Tibial artery (tissue), 4 donors: ENCODE measurements at places on chromosomes 5 and 9.

GRCh38 chr5:131272307-131272706 is 8.5 kb downstream of the CDC42SE2 start:
- H3K4me1 ChIP-seq, result no peaks in the 10 kb centered on the region
- H3K27me3 ChIP-seq, result no peaks in the 10 kb centered on the region
- no peak for DNase-seq
- no peaks in the 10 kb centered on the region for H3K36me3 ChIP-seq
- no peak overlapping the region for H3K27ac ChIP-seq

DNA sequence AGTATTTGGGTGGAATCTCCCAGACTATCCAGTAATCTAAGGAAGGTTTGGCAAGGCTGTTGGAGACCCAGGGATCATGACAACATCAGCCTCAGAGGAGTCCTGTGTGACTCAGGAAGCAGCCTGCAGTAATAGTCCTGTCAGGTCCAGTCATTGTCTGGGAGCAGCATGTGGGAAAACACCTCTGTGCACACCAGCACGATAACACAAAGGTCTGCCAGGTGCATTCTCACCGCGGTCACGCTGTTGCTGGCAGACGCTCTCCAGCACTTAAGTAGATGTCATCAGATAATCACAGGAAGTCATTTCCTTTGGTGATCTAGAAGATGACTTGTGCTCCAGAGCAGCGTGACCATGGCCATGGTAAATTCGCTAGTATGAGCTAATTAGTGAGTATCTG is 99.2 kb upstream of the IQGAP2 start:
- DNase-seq, result peak; percentile 11
- H3K27ac ChIP-seq, result no peak overlapping the region
- no peak overlapping the region for H3K4me3 ChIP-seq

DNA sequence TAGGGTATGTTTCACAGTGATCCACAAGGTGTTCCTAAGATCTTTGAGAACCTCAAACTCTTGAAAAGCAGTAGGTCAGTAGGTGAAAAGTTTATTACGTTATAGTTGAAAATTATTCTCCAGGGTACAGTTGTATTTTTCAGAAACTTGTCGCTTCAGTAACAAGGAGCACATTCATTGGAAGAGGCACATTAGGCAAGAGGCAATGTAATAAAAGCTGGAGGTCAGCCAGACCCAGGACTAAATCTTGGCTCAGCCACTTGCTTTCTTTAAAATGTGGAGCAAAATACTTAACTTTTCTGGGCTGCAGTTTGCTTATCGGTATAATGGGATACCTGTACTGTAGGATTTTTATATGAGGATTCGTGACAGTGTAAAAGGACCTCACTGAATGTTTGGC is 45.6 kb downstream of the TLE4 start:
- H3K27me3 ChIP-seq, result no peaks in the 10 kb centered on the region
- no peaks in the 10 kb centered on the region for H3K4me1 ChIP-seq
- no peak overlapping the region for H3K27ac ChIP-seq
- H3K4me3 ChIP-seq, result no peak overlapping the region

DNA sequence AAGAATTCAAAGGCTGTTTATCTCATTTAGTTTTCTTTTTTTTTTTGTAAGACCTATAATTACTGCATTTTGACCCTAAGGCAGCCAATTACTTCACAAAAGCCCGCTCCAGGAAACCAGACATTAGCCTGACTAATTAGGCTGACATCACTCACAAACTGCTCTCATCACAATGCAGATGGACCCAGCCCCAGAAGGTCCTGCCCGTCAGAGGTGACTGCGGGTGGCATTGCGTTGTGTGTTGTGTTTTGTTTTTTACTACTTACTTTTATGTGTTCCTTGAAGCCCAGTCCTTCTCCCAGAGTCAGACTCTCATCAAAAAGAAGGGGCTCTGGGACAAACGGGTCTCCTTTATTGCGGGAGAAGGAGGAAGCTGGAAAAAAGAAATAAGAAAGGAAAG is 172.2 kb downstream of the HSD17B3 start:
- H3K4me1 ChIP-seq, result no peaks in the 10 kb centered on the region
- H3K27ac ChIP-seq, result no peak overlapping the region
- H3K27me3 ChIP-seq, result no peaks in the 10 kb centered on the region
- no peak overlapping the region for H3K4me3 ChIP-seq
- no peaks in the 10 kb centered on the region for H3K36me3 ChIP-seq

GRCh38 chr9:128771094-128771721 is 519 bp downstream of the ZER1 start:
- peak overlapping the region; percentile 84 for H3K4me3 ChIP-seq
- H3K36me3 ChIP-seq, result no peaks in the 10 kb centered on the region
- H3K27me3 ChIP-seq, result no peaks in the 10 kb centered on the region
- H3K27ac ChIP-seq, result peak overlapping the region; percentile 96

DNA sequence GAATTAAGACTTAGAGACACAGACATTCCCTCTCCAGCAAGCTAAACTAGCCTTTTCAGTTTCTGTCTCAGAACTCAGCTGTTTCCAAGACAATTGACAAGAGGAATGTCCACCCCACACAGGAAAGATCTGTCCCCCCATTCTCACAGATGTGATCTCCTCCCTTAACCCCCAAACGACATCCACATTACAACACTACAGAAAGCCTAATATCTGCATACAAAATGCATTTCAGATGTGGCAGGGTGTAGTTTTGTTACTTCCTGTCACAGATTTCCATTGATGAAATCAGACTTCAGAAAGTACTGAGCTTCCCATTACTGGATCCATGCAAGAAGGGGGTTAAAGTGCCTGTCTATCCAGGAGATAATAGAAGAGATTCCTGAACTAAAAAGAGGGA is 2.9 kb upstream of the ARSI start:
- no peaks in the 10 kb centered on the region for H3K36me3 ChIP-seq
- H3K4me1 ChIP-seq, result peaks cover 11% of the 10 kb centered on the region
- DNase-seq, result no peak
- H3K4me3 ChIP-seq, result no peak overlapping the region
- H3K27me3 ChIP-seq, result no peaks in the 10 kb centered on the region

DNA sequence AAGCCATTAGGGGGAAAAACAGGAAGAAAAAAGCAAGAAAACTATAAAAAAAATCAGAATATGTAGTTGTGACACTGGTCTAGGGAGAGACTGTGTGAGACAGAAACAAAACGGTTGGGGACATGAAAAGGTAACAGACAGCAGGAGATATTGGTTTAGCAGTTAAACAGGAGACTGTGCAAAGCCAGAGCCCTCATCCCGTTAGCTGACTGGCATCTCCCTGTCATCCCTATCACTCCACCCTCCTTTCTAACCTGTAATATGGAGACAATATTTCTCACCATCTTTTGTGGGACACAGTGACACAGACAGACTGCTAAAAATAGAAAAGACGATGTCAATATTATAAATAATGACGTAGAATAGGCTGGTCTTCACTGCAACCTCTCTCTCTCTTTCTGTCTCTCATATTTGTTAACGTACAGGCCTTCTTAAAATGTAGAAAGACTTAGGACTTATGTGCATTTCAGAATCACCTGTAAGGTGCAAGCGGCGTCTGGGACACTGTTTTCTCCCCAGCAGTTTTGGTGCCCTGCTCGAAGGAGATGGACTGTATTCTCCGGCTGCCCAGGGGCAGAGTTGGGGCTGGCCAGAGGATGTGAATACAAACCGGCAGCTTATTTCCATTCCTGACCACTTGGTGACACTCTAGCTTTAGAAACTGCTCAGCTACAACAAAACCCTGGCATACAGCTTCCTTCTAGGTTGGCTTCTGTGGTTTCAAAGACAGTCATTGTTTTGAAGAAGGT is 190.6 kb downstream of the MAT2B start:
- H3K27me3 ChIP-seq, result peaks cover 4% of the 10 kb centered on the region
- H3K4me3 ChIP-seq, result no peak overlapping the region
- no peaks in the 10 kb centered on the region for H3K36me3 ChIP-seq
- DNase-seq, result no peak
